ENCODE measurements at places on chromosomes 2 and 18.
A peak's percentile ranks its signal among the peaks of the same experiment; 100 is the strongest.

DNA sequence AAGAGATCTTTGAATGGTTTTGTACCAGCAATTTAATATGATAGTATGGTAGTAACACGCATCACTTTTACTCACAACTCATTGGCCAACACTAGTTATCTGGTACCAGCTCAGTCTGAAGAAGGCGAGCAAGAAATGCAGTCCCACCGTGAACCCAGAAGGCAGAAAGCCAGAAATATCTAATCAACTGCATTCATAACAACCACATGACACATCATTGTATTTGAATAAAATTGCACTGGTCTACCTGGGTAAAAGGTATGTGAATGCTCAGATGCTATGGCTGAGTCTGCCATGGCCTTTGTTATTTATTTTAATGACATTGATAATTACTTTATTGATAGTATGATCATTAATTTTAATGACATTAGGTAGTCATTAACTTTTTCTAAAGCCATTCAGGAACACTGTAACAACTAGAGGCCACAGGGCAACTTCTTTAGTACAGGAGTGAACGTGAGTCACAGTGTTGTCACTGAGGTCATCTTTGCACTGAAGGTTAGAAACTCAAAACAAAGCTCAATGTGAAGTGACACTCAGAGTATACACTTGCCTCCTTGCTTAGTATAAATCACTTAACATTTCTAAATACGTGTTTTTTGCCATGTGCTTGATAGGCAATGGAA, 475.6 kb upstream of the TNP1 start:
- no peak for DNase-seq

DNA sequence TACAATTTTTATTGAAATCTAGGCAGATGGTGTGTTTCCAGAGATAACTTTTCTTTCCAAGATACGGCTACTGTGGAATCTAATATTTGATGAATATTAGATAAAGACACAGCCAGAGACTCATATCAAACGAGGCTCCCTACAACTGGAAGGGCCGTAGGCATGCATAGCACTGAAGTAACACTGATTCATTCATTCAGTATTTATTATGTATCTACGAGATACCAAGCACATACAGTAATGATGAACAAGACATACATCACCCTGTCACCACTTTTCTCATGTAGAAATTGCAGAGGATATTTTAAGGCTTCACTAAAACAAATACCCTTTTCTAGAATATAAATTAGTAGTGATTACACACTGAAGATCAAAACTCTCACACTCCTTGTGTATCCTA, 74.5 kb downstream of the KCTD18 start:
- no peak for DNase-seq

DNA sequence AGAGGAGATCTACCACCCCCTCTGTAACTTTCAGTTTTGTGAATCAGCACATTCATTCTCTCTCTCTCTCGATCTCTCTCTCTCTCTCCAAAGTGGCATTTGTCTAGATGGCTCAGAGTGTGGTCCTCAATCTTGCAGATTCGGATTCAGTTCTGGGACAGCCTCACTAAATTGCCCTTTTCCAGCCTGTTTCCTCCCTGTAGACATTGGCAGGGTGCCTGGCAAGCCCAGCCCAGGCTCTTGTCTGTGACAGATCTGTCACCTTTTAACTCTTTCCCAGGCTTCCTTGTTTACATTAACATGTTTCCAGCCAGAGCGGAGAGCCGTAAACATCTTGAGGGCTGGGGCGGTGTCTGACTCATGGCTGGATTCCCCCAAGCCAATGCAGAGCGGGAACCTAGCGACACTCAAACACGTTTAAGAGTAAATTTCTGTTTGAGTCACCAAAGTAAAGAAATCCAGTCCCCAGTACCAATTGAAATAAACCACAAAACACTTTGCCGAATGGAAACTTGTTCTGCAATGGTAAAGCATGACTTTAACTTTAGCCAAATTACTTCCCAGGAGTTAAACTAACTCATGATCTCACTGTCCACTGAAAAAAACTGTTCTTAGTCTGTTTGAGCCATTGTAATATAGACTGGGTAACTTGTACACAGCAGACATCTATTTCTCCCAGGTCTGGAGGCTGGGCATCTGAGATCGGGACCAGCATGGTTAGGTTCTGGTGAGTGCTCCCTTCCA, 6.6 kb upstream of the CYP27C1 start:
- no peak for DNase-seq

GRCh38 chr2:194205568-194206227, 1451.3 kb upstream of the SLC39A10 start:
- no peak for DNase-seq

DNA sequence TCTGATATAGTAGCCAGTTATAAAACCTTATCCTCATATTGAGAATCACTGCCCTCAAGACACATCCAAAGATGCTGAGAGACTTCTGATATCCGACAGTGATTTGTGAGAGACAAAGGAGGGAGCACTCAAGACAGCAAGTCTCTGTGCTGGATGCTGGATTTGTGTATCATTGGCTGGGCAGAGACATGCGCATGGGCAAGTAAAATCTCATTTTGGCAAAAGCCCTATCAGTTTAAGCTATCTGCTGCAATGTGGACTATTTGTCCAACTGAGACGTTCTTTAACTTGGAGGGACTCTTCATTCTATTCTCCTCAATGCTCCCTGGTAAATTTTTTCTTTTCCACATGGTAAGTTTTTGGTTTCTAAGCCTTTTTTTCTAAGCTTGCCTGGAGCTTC, 107.5 kb downstream of the SS18 start:
- no peak for DNase-seq

GRCh38 chr2:231433990-231434389, 30.3 kb downstream of the NCL start:
- no peak for DNase-seq

- DNase-seq = no peak
Observed at GRCh38 chr2:115369400-115369799, 927.0 kb downstream of the DPP10 start.

DNA sequence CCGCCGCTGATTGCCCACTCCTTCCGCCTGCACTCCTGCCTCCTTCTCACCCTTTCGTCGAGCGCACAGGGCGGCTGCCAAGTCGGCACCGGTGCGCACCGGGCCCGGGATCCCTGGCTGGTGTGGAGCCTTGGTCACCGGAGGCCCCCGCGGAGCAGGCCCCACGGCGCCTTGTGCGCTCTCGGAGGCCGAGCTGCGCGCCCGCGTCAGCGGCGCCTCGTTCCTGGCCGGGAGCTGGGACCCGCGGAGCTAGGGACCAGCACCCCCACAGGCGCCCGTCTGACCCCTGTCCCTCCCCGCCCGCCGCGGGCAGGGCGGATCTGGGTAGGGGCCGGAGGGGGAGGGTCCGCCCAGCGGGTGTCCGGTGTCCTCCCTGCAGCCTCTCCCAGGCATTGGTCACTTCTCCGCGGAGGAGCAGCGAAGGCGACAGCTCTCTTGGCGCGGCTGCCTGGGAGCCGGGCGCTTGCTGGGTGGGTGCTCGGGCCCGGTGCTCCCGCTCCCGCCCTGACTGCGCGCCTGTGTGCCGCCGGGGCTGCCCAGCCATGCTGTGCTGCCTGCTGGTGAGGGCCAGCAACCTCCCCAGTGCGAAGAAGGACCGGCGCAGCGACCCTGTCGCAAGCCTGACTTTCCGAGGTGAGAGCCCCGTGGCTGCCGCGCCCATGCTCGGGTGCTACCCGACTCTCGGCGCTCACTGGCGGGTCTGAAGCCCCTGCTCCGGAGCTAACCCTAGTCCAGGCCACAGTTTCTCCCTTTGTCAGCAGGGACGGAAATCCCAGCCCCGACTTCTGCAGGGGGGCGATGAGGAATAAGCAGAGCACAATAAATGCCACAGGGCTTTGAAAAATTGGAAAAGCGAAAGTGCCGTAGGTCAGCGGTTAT, 13.2 kb downstream of the DYSF start:
- DNase-seq = peak; percentile 28

GRCh38 chr18:31513189-31513935, 15.4 kb downstream of the DSG2 start:
- DNase-seq = no peak

GRCh38 chr18:11757084-11757590, 68.1 kb downstream of the GNAL start:
- DNase-seq = no peak

GRCh38 chr2:216873573-216873972, 13.7 kb upstream of the TNP1 start:
- no peak for DNase-seq

DNA sequence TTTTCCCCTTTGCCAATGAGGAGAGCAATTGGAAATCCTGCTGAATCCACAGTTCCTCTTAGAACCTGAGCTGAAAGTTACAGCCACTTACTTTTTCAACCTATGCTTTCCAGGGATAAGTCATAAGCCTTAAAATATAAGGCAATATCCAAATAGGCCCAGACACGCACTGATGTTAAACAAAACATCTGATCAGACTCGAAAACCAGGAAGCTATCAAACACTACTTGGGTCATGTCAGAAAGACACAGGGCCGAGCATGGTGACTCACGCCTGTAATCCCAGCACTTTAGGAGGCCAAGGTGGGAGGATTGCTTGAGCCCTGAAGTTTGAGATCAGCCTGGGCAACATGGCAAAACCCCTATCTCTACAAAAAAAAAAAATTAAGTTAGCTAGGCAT, 192.1 kb downstream of the SP3 start:
- DNase-seq = no peak

- DNase-seq = no peak
Observed at GRCh38 chr2:18209934-18210639, 331.6 kb downstream of the KCNS3 start.

DNA sequence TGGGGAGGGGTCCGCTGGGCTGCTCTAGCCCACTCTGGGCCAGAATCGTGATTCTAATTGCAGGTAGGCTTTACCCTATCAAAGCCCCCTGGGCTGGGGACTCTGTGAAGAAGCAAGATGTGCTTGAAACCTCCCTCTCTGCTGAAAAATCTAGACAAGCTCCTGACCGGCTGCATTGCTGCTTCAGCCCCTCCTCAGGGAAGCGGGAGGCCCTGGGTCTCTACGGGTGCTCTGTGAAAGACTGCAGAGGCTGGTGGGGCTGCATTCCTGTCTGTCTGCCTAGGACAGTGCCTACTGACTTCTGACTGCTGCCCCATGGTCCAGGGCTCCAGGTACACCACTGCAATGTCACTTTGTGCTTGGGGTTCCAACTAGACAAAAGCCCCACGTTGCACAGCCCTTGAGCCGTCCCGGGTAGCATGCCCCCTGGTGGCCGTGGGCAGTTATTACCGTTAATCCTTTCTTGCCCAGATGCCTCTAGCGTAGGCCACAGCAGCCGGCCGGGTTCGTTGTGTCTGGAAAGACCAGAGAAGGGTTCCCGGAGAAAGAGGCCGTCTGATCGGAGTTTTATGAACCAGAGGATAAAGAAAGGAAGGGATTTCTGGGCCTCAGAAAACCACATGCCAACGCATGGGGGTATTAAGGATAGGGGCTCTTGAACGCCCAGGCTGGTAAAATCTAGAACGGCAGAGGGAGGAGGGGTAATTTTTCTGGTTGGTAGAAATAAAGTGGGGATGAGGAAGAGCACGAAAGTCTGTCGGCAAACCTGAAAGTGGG, 15.9 kb upstream of the C1QL2 start:
- DNase-seq = peak; percentile 34

DNA sequence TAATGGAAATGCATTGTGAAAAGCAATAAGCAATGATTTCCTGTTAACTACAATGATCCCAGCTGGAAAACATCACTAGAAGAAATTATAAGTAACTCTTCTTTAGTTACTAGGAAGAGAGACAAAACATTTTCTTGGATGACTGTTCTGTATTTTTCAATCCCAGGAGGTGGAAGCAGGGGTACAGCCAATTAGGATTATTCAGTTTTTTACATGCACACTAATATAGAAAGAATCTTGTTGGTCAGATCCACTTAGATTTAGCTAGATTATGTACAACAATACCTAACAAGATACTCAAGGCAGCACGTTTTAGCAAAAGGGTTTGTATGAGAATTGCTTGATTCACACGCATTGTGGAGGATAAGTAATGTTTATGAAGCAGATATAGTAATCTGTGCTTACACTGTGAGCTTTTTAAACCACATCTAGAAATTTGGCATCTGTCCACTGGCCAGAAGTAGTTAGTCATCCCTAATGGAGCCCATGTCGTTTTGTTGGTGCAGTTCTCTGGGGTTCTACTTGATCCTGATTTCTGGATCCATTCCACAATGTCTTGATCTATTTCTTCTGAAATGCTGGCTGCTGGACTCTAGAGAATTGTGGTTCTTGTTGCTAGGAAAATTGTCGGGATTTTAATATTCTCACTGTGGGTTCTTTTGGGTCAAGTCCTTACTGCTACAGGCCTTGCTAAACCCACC, 199.7 kb downstream of the ADCYAP1 start:
- DNase-seq = no peak

GRCh38 chr2:97743913-97744312, 30.5 kb downstream of the ZAP70 start:
- no peak for DNase-seq

DNA sequence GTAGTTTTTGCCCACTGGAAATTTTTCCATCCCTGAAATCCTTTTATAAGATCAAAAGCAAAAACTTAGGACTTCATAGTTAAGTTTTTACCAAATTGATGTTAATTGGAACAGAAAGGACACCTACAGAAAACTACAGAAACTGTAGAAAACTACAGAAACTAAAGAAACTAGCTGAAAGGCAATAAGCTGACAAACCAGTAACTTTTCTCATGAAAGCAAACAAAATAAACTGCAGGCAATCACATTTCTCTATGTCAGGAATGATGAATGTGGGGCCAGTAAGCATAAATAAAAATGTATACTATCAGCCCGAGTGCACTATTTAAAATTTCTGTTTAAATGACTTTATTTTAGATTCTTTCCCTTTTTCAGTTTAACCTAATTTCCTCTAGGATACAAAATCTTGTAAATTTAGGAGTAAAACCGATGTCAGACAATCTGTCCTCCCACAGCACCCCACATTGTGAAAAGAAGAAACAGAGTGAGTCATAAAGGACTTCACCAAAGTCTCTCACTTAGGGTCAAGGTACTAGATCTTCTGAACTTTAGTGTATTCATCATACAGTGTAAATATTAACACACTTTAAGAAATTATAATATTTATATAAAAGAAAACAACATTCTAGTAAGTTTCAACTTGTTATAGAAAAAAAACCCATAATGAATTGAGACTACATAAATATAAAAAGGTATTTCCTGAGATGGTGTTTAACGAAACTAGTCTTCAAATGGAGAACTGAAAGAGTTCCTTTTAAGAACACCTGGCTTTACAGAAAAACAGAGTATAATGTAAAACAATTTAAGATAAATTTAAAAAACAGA, 46.6 kb downstream of the USP40 start:
- no peak for DNase-seq

DNA sequence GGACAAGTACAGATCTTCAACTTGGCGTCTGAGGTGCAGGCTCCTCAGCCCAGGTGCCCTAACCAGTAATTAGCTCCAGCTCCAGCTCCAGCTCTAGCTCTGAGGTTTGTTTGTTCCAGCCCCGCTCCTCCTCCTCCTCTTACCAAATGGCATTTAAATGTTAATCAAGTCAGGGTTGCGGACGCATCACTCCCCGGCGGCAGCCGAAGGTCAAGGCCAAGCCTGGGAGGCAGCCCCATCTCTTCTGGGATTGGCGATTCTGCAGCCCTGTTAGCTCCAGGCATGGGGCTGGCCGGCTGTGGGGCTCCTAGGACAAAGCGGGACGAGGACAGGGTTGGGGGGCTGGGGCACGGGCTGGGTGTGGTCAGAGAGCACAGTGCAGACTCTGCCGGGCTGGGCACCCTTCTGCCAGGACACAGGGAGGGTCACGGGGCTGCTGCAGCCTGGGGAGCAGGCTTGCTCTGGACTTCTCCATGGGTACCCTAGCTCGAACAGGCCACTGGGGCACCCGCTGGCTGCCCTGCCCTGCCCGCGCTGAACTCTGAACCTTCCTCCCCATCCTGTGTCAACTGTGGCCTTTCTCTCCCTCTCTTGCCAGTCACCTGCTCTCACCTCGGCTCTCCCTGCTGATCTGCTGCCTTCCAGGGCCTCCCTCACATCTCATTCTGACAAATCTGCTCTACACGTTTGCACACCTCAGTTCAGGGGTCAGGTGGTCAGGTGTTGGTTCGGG, 203.3 kb downstream of the CELF4 start:
- peak; percentile 71 for DNase-seq
